Hematopoietic multipotent progenitor cell (in vitro differentiated cells): ENCODE measurements at places on chromosomes 2 and 18.

- DNase-seq, result peak; percentile 76
These were observed 27.5 kb downstream of the EML4 start for GRCh38 chr2:42196403-42197267.

GRCh38 chr2:234968631-234969305 lies 17.0 kb downstream of the SH3BP4 start:
- DNase-seq, result no peak

GRCh38 chr2:53442783-53443182 lies 324.8 kb upstream of the CHAC2 start:
- no peak for DNase-seq

DNA sequence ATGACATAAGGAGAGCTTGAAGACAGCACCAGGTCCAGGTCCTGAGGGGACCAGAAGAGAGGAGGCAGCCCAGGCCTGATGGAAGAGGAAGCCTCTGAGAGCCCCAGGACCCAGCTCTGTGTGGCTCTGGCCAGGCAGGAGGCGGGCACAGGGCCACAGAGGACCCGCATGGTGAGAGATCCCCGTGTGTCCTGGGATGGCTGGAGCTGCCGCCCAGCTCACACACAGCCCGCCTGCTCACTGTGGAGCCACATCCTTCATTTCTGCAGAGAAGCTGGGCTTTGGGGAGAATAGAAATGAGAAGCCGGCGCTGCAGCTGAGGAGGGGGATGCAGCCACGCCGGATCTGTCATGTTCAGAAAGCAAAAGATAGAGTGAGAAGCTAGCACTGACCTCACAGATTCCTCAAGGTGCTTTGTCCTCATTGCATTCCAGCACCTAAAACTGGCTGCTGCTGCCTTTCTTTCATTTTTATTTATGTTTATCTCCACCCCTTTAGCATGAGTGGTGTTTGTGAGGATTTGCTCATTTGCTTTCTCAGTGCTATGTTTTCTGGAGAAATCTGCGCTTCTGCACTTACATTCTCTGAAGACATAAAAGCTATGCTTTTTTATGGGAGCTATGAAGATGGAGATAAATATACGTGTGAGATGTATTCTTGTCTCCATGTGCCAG lies 307.6 kb upstream of the MYT1L start:
- no peak for DNase-seq

DNA sequence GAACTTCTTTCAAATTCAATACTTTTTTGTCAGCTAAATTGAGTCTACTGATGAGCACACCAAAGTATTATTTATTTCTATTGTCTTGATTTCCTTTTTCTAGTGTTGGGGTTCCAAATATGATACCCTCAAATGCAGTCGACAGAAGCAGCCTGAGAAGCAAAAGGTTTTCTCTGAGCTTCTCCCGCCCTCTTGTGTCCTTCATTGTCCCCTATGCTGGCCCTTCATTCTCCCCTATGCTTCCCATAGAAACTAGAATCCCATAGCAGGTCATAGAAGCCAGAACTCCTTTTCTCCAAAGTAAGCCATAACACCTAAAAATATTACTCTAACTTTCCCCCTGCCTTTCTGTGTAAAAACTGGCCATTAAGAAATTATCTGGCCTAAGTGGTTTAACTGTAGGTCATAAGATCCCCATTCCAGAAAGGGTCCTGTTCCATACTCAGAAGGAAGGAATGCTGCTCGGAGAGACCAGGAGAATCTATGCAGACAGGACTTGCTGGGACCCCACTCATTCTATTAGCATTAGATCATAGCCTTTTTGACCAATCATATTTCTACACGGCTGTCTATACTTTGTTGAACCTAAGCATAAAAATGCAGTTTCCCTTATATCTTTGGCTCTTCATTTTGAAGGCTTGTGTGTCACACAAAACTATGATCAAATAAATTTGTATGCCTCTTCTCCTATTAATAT lies 764.6 kb upstream of the PKDCC start:
- no peak for DNase-seq

- no peak for DNase-seq
These were observed 9.5 kb downstream of the HS1BP3 start for GRCh38 chr2:20641123-20641985.

DNA sequence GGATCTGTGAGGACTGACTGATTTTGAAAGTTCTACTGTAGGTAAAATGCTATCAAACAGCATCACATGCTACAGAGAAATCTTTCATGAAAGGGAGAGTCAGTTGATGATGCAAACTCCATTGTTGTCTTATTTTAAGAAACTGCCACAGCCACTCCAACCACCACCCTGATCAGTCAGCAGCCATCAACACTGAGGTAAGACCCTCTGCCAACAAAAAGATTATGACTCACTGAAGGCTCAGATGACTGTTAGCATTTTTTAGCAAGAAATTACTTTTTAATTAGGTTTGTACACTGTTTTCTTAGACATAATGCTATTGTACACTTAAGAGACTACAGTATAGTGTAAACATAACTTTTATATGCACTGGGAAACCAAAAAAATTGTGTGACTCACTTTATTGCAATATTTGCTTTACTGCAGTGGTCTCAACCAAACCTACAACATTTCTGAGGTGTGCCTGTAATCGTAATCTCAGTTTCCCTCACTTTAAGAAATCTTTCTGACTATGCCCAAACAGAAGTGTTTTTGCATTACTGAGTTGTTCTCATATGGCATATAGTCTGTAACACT lies 42.8 kb downstream of the METTL8 start:
- DNase-seq, result no peak

DNA sequence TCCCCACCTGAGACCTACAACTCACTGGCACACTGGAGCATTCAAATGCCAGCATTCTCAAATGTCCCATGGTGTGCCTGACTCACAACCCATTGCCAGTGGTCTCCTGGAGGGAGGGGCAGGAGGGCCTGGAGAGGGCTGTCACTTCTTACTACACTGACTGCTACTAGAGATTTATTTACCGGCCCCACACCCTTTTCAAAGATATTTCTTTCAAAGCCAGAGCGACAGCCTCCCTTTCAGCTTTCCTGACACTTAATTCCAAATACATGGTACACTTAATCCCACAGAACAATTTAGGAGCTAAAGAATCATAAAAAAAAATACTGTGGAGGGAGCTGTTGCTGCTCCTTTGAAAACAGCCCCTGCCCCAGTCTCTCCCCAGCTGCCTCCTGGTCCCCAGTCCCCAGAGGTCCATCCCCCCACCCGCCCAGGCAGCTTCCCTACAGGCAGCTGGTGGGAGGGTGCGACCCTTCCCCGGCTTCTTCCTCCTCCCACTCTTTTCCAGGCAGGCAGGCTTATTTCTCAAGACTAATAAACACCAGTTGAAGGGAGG lies 129.1 kb upstream of the SMAD2 start:
- no peak for DNase-seq

DNA sequence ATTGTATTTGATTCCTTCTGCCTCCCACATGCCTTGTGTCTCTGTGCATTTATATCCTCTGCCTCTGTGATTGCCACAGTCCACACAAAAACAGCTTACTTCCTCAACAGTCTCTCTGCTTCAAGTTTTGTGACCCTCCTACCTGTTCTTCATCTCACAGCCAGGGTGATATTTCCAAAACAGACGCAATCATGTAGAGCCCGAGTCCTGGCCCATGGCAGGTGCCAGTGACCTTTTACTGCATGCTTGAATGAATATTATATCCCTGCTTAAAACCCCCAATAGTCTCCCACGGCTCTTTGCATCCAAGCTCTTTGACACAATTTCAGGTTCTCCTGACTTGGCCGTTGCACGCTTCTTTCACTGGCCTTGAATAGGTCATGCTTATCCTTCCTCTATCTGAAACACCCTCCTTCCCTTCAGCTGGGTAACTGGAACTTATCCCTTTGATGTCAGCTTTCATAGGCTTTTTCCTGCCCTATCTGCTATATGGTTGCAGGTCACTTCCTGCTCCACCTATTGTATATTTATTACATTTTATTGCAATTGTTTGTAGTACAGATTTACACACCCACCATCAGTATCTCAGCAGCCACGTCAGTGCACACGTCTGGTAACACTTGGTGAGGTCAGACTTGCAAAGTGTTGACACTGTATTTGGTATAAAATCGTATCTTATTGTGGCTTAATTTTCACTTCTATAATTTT lies 29.7 kb upstream of the IL1B start:
- DNase-seq, result no peak

GRCh38 chr2:36473230-36473629 lies 117.7 kb downstream of the CRIM1 start:
- no peak for DNase-seq

- DNase-seq, result no peak
These were observed 21.8 kb downstream of the GBX2 start for GRCh38 chr2:236146436-236146835.

- DNase-seq, result no peak
These were observed 35.4 kb downstream of the KCNG3 start for GRCh38 chr2:42458396-42458795.

DNA sequence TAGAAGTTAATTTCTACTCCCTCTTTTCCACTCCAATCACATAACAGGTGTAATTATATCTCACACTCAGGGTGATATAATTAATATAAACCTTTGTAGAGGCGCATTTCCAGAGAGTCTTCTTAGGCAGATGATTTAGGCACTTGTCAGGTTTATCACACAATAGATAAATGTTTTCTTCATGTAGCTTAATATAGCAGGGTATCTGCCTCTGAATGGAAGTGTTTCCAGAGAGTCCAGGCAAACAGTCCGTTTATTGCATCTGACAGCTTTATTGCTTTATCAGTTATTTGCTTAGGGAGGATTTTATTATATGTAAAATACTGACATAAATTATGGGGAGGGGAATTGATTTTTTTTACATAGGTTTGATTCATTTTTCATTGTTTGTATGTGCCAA lies 766.3 kb downstream of the SLC4A3 start:
- no peak for DNase-seq
